ENCODE measurements at places on chromosomes 1 and 21. TPM values are rescaled to one million over a fixed set of nuclear protein-coding genes. Genes with fewer than 3 reads are reported as not detected.

CD244 gene
- total RNA-seq = 0.31 TPM

KISS1 gene
- total RNA-seq = not detected

GRCh38 chr1:172980456-172980855, 70.3 kb downstream of the TNFSF18 start:
- H3K4me1 ChIP-seq = no peaks in the 10 kb centered on the region
- H3K36me3 ChIP-seq = no peaks in the 10 kb centered on the region
- no peak overlapping the region for H3K27ac ChIP-seq
- no peaks in the 10 kb centered on the region for H3K27me3 ChIP-seq
- no peak overlapping the region for H3K4me3 ChIP-seq

GRCh38 chr1:156342166-156342955, 4.0 kb downstream of the TSACC start:
- H3K36me3 ChIP-seq = no peaks in the 10 kb centered on the region
- H3K27ac ChIP-seq = no peak overlapping the region
- peak overlapping the region; percentile 1 for H3K4me3 ChIP-seq
- no peak for DNase-seq
- H3K27me3 ChIP-seq = peaks cover 6% of the 10 kb centered on the region

GRCh38 chr21:45415943-45416611, 11.1 kb downstream of the COL18A1 start:
- DNase-seq = no peak
- H3K27ac ChIP-seq = no peak overlapping the region
- peaks cover 8% of the 10 kb centered on the region for H3K27me3 ChIP-seq
- H3K4me3 ChIP-seq = no peak overlapping the region
- H3K36me3 ChIP-seq = peaks cover 4% of the 10 kb centered on the region

DNA sequence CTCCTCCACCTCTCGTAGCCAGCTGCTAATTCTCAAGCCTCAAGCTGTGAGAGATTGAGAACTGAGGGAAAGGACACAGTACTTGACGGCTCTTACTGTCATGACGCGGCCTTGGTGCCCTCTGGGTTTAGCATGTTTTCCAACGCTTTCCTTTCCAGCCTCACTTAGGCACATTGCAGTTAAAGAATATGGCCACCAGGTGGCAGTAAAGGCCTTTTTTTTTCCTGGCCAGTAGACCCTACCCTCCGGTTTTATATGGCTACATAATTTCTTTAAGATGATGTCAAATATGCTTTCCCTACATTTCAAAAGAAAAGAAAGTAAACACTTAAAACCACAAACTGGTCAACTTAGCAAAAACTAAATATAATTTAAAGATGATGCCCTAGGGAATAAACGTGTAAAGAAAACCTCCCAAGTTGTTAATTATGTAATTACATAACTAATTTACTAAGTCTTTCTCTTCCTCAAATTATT, 56.8 kb upstream of the PRDX6 start:
- no peaks in the 10 kb centered on the region for H3K36me3 ChIP-seq
- H3K4me3 ChIP-seq = no peak overlapping the region
- H3K27ac ChIP-seq = no peak overlapping the region
- H3K27me3 ChIP-seq = peaks cover 1% of the 10 kb centered on the region
- H3K4me1 ChIP-seq = no peaks in the 10 kb centered on the region

DNA sequence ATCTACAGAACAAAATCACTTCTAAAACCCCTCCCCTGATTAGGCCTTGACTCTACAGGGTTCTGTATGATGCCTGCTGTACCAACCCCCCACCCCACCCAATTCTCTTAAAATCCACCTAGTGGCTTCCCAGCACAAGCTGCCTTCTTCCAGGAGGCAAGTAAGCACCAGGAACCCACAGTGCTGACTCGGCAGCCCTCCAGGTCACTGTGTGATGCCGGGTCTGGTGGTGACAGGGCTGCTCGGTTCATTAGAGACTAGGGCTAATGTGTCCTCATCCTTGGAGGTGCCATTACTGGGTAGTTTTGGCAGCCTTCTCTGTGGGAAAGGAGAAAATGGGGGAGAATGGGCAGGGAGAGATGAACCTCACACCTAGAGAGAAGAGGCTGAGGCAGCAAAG, 363.5 kb downstream of the PTPRU start:
- DNase-seq = no peak
- H3K36me3 ChIP-seq = no peaks in the 10 kb centered on the region
- no peak overlapping the region for H3K27ac ChIP-seq
- peaks cover 7% of the 10 kb centered on the region for H3K27me3 ChIP-seq
- no peak overlapping the region for H3K4me3 ChIP-seq

DNA sequence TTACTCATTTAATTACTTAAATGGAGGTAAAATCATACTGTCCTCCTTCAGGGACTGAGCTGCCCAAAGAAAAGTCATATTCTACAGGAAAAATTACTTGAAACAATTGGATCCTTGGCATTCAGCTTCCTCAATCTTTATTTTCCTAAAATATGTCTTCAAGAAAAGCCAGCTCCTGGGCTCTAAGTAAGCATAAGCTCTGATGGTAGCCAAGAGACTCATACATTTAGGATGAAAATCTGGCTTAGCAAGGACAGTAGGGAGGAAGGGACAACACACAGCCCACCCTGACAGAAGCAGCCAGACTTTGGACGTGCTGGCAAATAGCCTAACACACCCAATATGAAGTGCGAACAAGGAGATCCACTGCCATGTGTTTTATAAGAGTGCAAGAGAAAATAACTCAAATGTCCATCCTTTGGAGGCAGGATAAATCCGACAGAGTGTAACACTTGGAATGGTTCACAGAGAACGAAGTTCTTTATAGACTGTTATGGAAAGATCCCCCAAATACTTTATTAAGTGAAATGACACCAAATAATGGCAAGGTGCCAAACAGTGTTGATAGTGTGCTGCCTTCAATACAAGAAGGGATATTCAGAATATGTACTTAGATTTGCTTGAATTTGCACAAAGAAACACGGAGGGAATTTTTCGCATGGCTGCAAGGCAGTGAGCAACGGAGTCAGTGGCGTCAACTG, 14.1 kb downstream of the CAPN8 start:
- peaks cover 14% of the 10 kb centered on the region for H3K4me1 ChIP-seq
- no peak for DNase-seq
- no peaks in the 10 kb centered on the region for H3K36me3 ChIP-seq

- H3K4me3 ChIP-seq = no peak overlapping the region
- H3K27ac ChIP-seq = peak overlapping the region; percentile 48
- H3K36me3 ChIP-seq = no peaks in the 10 kb centered on the region
- DNase-seq = peak; percentile 66
- H3K27me3 ChIP-seq = peaks cover 2% of the 10 kb centered on the region
- peaks cover 22% of the 10 kb centered on the region for H3K4me1 ChIP-seq
These were observed 27.2 kb upstream of the EPS8L3 start for GRCh38 chr1:109790735-109791494.

DNA sequence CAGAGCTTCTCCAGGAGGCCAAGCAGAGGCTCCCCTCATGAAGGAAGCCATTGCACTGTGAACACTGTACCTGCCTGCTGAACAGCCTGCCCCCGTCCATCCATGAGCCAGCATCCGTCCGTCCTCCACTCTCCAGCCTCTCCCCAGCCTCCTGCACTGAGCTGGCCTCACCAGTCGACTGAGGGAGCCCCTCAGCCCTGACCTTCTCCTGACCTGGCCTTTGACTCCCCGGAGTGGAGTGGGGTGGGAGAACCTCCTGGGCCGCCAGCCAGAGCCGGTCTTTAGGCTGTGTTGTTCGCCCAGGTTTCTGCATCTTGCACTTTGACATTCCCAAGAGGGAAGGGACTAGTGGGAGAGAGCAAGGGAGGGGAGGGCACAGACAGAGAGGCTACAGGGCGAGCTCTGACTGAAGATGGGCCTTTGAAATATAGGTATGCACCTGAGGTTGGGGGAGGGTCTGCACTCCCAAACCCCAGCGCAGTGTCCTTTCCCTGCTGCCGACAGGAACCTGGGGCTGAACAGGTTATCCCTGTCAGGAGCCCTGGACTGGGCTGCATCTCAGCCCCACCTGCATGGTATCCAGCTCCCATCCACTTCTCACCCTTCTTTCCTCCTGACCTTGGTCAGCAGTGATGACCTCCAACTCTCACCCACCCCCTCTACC, 19.1 kb downstream of the CSF1 start:
- peaks cover 32% of the 10 kb centered on the region for H3K4me1 ChIP-seq
- no peak overlapping the region for H3K27ac ChIP-seq
- peaks cover 12% of the 10 kb centered on the region for H3K36me3 ChIP-seq

- H3K27me3 ChIP-seq = peaks cover 4% of the 10 kb centered on the region
- no peak overlapping the region for H3K4me3 ChIP-seq
- no peak overlapping the region for H3K27ac ChIP-seq
- H3K36me3 ChIP-seq = no peaks in the 10 kb centered on the region
These were observed 71.1 kb upstream of the ERRFI1 start for GRCh38 chr1:8097077-8097799.

GRCh38 chr1:7727809-7728471, 43.2 kb upstream of the VAMP3 start:
- H3K36me3 ChIP-seq = no peaks in the 10 kb centered on the region
- no peak overlapping the region for H3K27ac ChIP-seq
- no peak overlapping the region for H3K4me3 ChIP-seq
- no peaks in the 10 kb centered on the region for H3K27me3 ChIP-seq
- no peak for DNase-seq

DNAH14 gene
- 21.6 TPM for total RNA-seq

DNA sequence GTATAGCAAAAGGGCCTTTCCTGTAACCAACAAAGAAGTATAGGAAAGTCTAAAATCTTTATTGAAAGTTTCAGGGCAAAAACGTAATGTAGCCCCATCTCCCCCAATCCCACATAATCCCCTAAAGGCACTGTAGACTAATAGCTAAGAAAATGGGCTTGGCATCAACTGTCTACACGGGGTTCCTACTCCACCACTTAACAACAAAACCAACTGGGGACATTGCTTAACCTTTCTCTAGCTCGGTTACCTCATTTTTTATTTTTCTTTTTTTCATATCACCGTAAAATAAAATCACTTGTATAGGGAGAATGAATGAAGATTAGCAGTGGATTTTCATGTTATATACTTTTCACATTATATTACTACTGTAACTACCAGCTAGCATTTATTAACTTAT, 12.3 kb downstream of the MACF1 start:
- no peak for DNase-seq
- H3K4me3 ChIP-seq = no peak overlapping the region

DNA sequence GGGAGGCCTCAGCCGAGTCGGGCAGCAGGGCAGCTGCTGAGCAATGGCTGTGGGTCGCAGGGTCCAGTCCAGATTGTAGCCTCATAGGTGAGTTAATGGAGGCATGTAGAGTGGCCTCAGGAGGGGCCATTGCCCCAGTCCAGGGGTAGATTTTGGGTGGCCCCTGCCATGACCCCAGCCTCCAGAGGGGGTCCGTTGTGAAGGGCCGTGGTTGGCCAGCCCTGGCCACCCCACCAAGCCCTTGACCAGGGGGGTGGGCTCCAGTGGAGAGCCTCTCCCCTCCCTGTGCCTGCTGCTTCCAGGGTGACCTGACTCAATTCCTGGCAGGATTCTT, 26.1 kb downstream of the TRPM2 start:
- no peak overlapping the region for H3K27ac ChIP-seq
- no peak for DNase-seq
- peaks cover 29% of the 10 kb centered on the region for H3K27me3 ChIP-seq
- H3K4me3 ChIP-seq = no peak overlapping the region
- peaks cover 5% of the 10 kb centered on the region for H3K4me1 ChIP-seq

HES3 gene
- not detected for total RNA-seq

- H3K27me3 ChIP-seq = no peaks in the 10 kb centered on the region
- no peak for DNase-seq
- peaks cover 53% of the 10 kb centered on the region for H3K4me1 ChIP-seq
- no peaks in the 10 kb centered on the region for H3K36me3 ChIP-seq
- no peak overlapping the region for H3K27ac ChIP-seq
These were observed 23.3 kb upstream of the C1orf105 start for GRCh38 chr1:172397221-172397620.

- peaks cover 14% of the 10 kb centered on the region for H3K4me1 ChIP-seq
- peaks cover 3% of the 10 kb centered on the region for H3K27me3 ChIP-seq
- no peak for DNase-seq
- H3K36me3 ChIP-seq = no peaks in the 10 kb centered on the region
These were observed 58.1 kb downstream of the CACNA1E start for GRCh38 chr1:181541458-181541857.

E2F2 gene
- total RNA-seq = 0.69 TPM

- H3K36me3 ChIP-seq = no peaks in the 10 kb centered on the region
- no peak overlapping the region for H3K4me3 ChIP-seq
- no peaks in the 10 kb centered on the region for H3K4me1 ChIP-seq
- H3K27ac ChIP-seq = no peak overlapping the region
These were observed 472.7 kb downstream of the PLPP3 start for GRCh38 chr1:56106531-56107274.

GRCh38 chr1:9670085-9670484, 18.6 kb downstream of the PIK3CD start:
- H3K4me3 ChIP-seq = no peak overlapping the region
- no peaks in the 10 kb centered on the region for H3K27me3 ChIP-seq
- DNase-seq = no peak
- no peaks in the 10 kb centered on the region for H3K4me1 ChIP-seq

GRCh38 chr1:18440385-18441226, 40.1 kb upstream of the KLHDC7A start:
- H3K27ac ChIP-seq = no peak overlapping the region
- peaks cover 5% of the 10 kb centered on the region for H3K27me3 ChIP-seq
- DNase-seq = no peak
- no peak overlapping the region for H3K4me3 ChIP-seq
- no peaks in the 10 kb centered on the region for H3K4me1 ChIP-seq

MXRA8 gene
- 0.64 TPM for total RNA-seq

ST6GALNAC3 gene
- total RNA-seq = 46.8 TPM

FCER1G gene
- total RNA-seq = 4.3 TPM

CFAP45 gene
- 1.0 TPM for total RNA-seq

PKN2 gene
- total RNA-seq = 51.0 TPM

PLA2G2F gene
- total RNA-seq = not detected

PCSK9 gene
- total RNA-seq = 6.8 TPM

GRCh38 chr21:28280611-28281010, 712.1 kb downstream of the LTN1 start:
- H3K27me3 ChIP-seq = no peaks in the 10 kb centered on the region
- no peak for DNase-seq
- H3K27ac ChIP-seq = no peak overlapping the region
- H3K4me3 ChIP-seq = no peak overlapping the region
- no peaks in the 10 kb centered on the region for H3K36me3 ChIP-seq

TSACC gene
- not detected for total RNA-seq

DNA sequence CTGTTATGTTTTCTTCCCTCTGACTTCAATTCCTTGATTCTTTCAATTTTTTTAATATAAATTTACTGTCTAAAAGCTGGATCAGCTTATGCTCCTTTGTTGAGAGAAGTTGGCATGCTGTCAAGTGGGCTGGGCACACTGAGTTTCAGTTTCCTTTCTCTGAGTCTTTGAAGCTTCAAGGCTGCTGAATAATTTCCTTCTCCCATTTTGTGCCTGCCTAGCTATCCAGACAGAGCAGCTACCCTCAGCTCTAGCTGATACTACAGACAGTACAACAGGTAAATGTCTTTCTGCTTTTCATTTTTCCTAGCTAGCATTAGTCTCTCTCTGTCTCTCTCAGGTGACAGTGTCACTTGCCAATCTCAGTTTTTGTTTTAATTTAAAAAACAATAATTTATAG, at the start of gene IFI44:
Gene IFI44, plus strand, starts transcription at position 204 of the 400 bp plus-strand sequence. CDS start 365 bp downstream, outside the sequence.
- no peak within 1 kb of the TSS for H3K4me3 ChIP-seq
- H3K4me1 ChIP-seq = peaks cover 3% of the 10 kb centered on the region
- H3K27ac ChIP-seq = no peak within 1 kb of the TSS
- H3K27me3 ChIP-seq = no peaks in the 10 kb centered on the region
- peaks cover 4% of the 10 kb centered on the region for H3K36me3 ChIP-seq

CYB5RL gene
- 6.7 TPM for total RNA-seq

- H3K27me3 ChIP-seq = peaks cover 2% of the 10 kb centered on the region
- no peak for DNase-seq
- no peaks in the 10 kb centered on the region for H3K4me1 ChIP-seq
These were observed 92.9 kb downstream of the LTN1 start for GRCh38 chr21:28899744-28900143.

All from endothelial cell (in vitro differentiated cells).